ENCODE measurements at places on chromosomes 1 and 21.

DNA sequence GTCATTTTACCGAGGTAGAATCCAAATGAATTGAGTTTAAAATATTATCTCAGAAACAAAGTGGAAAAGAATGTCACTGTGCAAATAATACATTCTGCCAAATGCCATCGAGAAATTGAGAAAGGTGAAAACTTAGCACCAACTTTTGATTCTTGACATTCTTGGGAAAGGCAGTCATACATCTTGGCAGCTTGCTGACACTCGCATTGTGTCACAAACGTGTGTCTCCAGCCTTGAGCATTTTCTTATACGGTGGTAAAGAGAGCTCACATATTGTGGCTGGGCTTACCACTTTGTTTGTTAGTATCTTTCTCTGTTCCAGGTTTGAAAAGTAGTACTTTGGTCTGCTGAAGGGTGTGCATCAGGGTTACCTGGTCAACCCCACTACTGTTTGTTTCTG lies 1456.1 kb downstream of the BRINP3 start:
- no peaks in the 10 kb centered on the region for H3K27me3 ChIP-seq
- no peaks in the 10 kb centered on the region for H3K4me1 ChIP-seq
- H3K36me3 ChIP-seq, result no peaks in the 10 kb centered on the region
- H3K27ac ChIP-seq, result no peak overlapping the region
- no peak overlapping the region for H3K4me3 ChIP-seq

DNA sequence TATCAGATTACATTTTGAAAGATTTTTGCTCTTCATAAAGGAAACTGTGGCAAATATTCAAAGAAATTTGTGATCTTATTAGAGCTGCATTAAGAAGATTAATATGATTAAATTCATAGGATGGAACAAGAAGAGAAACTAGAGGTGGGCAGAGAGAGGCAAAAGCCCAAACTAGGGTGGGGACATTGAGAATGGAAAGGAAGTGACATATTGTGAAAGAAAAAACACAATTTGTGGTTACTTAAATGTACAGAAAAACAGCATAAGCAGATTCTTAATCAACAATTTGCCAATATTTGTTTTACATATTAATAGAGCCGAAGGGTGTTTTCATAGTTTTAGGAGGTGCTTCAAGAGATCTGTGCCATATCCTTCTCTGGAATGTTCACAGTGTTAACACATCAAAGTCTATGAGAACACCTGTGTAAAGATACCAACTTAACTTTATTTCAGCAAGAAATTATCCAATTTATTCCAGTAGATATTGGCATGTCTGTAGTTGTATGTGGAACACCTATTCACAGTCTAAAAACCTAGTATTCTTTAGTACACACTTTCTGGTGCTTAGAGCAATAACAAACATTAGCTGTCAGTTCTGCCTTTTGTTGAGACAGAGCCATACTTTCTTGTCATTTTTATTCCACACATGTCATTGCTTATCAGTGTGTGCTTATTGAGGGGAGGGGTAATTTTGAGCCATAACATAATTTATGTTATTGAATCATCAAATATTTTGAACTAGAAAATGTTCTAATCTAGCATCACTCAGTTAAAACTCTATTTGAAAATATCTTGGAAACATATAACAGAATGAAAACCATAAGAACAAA lies 401.5 kb downstream of the PTPRC start:
- H3K4me1 ChIP-seq, result no peaks in the 10 kb centered on the region
- DNase-seq, result no peak
- H3K27ac ChIP-seq, result no peak overlapping the region
- H3K36me3 ChIP-seq, result no peaks in the 10 kb centered on the region

GRCh38 chr1:74197255-74197654 lies 721 bp downstream of the LRRIQ3 start:
- no peaks in the 10 kb centered on the region for H3K4me1 ChIP-seq
- peak overlapping the region; percentile 64 for H3K27ac ChIP-seq
- peak overlapping the region; percentile 32 for H3K4me3 ChIP-seq
- no peaks in the 10 kb centered on the region for H3K27me3 ChIP-seq

GRCh38 chr1:109761227-109762038 lies 2.3 kb downstream of the EPS8L3 start:
- no peak for DNase-seq
- H3K36me3 ChIP-seq, result no peaks in the 10 kb centered on the region
- H3K27ac ChIP-seq, result peak overlapping the region; percentile 99
- H3K27me3 ChIP-seq, result no peaks in the 10 kb centered on the region
- H3K4me3 ChIP-seq, result no peak overlapping the region

DNA sequence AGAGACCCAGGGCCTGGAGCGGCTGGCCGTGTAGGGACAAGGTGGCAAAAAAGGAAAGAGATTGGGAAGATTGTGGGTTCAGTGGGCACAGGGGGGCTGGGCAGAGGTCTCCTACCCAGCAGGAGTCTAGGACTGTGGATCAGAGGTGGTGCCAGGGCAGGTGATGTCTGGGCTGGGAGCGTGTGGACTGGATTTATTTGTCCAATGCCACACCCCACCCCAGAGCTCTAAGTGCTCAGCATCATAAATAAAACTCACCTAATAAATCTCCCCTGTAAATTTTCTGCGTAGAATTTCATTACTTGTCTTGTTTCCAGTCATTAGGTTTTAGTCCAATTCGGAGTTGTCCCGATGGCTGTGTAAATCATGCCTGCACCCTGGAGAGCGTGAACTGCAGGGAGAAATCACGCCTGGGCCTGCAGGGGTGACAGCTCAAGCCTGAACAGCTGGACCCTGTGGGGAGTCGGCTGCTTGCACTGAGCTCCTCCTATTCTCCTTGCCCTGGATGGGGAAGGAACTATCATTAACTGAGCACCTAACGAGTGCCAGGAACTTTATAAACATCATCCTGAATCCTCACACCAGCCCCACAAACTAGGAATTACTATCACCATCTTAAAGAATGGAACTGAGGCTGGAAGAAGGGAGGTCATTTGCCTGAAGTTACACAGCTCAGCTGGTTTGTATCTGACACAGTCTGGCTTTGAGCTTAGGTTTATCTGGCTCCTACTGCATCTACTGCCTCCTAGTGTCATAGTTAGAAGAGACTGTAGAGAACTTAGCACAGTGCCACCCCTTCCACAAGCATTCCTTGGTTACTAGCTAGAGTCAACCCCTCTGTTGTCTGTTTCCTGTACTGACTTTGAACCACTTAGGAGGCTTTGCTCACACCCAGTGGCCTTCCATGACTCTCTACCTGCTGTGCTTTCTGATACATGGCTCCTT lies 25.0 kb upstream of the POU3F1 start:
- H3K4me3 ChIP-seq, result no peak overlapping the region
- no peak overlapping the region for H3K27ac ChIP-seq
- H3K27me3 ChIP-seq, result peaks cover 24% of the 10 kb centered on the region
- H3K4me1 ChIP-seq, result no peaks in the 10 kb centered on the region
- DNase-seq, result peak; percentile 37

- peaks cover 7% of the 10 kb centered on the region for H3K4me1 ChIP-seq
- no peaks in the 10 kb centered on the region for H3K27me3 ChIP-seq
- no peak for DNase-seq
- no peak overlapping the region for H3K4me3 ChIP-seq
- H3K27ac ChIP-seq, result no peak overlapping the region
Observed at GRCh38 chr1:168472223-168472622, 71.6 kb downstream of the XCL2 start.

DNA sequence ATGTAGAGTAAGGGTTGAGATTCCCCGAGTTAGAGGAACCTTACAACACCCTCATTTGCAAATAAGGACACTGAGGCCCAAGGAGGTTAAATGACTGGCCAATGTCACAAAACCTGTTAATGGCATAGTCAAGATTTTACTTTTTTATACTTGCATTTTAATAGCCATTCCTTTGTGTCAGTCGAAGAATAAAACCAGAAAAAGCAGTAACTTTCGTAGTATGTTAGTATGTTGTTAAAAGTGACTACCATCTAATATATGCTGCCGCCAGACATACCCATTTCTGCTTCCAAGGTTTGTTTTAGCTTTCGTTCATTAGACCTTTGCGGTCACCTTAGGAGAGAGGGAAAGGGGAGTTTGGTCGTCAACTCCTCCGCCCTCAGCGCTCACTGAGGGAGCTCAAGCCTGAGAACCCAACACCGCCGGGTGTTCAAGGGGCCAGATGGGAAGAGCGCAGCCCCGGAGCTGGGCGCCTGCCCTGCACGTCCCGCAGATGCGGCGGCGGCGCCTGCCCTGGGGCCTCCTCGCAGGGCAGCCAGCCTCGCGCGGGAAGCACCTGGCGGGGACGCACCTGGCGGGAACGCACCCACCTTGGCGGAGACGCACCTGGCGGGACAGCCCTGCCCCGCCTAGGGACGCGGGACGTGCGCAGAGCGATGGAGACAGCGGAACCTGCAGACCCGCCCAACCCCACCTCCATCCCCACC lies 466 bp downstream of the VPS26C start:
- H3K4me3 ChIP-seq, result peak overlapping the region; percentile 58
- H3K27me3 ChIP-seq, result no peaks in the 10 kb centered on the region
- H3K4me1 ChIP-seq, result peaks cover 11% of the 10 kb centered on the region
- H3K27ac ChIP-seq, result peak overlapping the region; percentile 98
- no peaks in the 10 kb centered on the region for H3K36me3 ChIP-seq

DNA sequence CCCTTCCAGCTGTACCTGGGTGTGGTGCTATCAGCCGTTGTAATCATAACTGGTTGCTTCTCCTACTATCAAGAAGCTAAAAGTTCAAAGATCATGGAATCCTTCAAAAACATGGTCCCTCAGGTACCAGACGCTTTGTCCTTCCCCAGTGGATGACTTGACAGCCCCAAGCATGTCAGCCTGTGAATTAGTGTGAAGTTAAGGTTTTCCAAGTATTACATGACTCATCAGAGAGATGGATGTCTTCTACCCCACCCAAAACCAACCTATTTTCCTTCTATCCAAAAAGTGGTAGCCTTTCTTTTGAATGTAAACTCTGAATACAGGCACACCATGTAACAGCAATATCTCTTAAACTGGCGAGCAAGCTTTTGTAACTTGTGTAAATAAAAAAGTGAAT lies 15.1 kb downstream of the ATP1A1 start:
- no peak overlapping the region for H3K27ac ChIP-seq
- DNase-seq, result no peak
- H3K27me3 ChIP-seq, result no peaks in the 10 kb centered on the region
- H3K36me3 ChIP-seq, result peaks cover 20% of the 10 kb centered on the region
- H3K4me1 ChIP-seq, result peaks cover 11% of the 10 kb centered on the region

DNA sequence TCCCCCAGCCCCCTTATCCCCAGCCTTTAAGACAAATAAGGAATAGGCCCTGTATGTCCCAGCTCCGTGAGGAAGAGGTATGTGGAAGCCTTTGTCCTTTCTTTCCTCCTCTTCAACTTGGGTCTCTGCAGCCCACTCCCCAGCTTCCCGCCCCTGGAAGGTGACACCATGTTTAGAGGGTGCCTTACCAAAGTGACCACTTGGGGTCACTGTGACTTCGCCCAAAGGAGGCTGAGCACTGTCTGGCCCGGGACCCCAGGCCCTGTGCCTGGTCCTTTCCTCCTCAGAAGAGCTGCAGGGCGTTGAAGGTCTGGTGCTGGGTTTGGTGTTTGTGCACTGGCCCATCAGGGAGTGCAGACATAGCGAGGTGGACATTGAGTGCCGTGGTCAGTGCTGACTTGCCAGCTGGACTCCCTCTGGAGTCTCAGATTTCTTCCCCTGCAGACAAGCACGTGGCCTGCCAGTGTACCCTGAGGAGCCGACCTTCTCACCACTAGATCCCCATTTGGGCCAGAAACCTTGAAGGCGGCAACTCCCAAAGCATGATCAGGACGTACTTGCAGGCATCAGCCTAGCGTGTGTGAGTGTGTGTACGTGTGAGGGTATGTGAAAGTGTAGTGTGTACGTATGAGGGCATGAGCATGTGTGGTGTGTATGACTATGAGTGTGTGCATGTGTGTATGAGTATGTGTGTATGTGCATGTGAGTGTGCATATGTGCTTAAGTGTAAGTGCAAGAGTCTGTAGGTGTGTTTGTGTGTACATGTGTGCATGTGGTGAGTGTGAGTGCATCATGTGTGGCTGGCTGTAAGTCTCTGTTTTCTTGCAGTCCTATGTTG lies 181.4 kb upstream of the KIAA0040 start:
- H3K36me3 ChIP-seq, result no peaks in the 10 kb centered on the region
- H3K4me3 ChIP-seq, result no peak overlapping the region
- no peak overlapping the region for H3K27ac ChIP-seq
- peak; percentile 65 for DNase-seq

- H3K36me3 ChIP-seq, result no peaks in the 10 kb centered on the region
- H3K4me3 ChIP-seq, result no peak overlapping the region
- no peaks in the 10 kb centered on the region for H3K27me3 ChIP-seq
- H3K27ac ChIP-seq, result no peak overlapping the region
- no peaks in the 10 kb centered on the region for H3K4me1 ChIP-seq
- no peak for DNase-seq
Observed at GRCh38 chr1:222251847-222252246, 296.1 kb downstream of the HHIPL2 start.

DNA sequence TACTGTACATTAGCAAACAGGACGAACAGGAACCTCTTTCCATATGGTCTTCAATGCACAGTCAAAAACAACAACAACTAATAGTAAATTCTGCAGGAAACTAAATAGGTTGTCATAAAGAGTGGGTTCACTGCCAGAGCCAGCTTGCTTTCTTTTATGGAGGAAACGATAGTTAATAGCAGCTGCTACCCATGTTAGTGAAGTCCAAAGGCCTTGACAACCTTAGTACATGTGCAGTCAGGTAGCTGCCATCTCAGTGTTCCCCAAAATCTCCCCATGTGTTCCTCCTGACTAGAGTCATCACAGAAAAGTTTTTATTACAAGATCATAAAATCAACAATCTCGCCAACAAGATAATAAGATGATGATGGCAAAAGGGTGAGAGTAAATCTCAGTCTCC lies 16.6 kb upstream of the ADORA3 start:
- no peaks in the 10 kb centered on the region for H3K36me3 ChIP-seq
- no peak for DNase-seq
- no peak overlapping the region for H3K27ac ChIP-seq
- no peak overlapping the region for H3K4me3 ChIP-seq
- no peaks in the 10 kb centered on the region for H3K27me3 ChIP-seq

DNA sequence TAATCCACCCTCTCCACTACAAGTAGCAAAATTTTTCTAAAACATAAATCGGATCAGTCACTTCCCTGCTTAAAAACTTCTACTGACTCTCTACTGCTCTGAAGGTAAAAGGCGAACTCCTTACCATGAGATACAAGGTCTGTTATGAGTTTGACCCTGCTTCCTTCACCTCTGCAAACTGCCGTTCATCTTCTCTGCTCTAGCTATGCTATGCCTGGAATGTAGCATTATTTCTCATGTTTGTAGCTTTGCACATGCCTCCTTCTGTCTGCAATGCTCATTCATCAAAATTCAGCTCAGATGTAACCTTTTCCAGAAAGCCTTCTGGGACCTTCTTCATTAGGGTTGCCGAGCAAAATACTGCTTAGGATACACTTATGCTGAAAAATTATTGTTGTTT lies 30.8 kb downstream of the RPL5 start:
- no peak for DNase-seq
- H3K4me1 ChIP-seq, result no peaks in the 10 kb centered on the region
- no peak overlapping the region for H3K27ac ChIP-seq

GRCh38 chr1:93750955-93751354 lies 69.3 kb upstream of the BCAR3 start:
- peaks cover 8% of the 10 kb centered on the region for H3K4me1 ChIP-seq
- no peaks in the 10 kb centered on the region for H3K36me3 ChIP-seq
- no peak overlapping the region for H3K4me3 ChIP-seq
- H3K27ac ChIP-seq, result no peak overlapping the region
- DNase-seq, result no peak
- no peaks in the 10 kb centered on the region for H3K27me3 ChIP-seq
